CD8-positive, alpha-beta T cell (primary cell): ENCODE measurements at places on chromosomes 13 and 19. TPM values are rescaled to one million over a fixed set of nuclear protein-coding genes. Genes with fewer than 3 reads are reported as not detected.
A peak's percentile ranks its signal among the peaks of the same experiment; 100 is the strongest.

GRCh38 chr13:28282451-28282850 is 144.1 kb downstream of the PAN3 start:
- DNase-seq: no peak

DNA sequence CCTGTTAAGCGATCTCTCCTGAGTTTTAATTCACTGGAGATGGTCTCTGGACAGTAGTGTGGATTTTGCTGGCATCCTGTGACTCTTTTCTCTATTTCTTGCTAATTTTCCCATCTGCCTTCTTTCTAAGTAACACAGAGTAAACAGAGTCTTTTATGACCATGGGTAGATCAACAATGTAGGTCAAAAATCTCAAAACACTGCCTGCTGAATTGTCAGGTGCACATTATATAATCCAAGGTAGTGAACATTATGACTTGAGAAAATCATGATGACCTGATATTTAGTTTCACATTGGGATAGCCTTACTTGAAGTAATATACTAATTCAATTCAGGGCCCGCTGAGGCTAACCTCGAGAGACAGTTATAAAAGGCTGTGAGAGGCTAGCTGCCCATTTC is 180.7 kb downstream of the TDRD3 start:
- no peak for DNase-seq

Gene SIGLEC10
- total RNA-seq: not detected

Gene MAST1
- total RNA-seq: 0.64 TPM

GRCh38 chr13:22855926-22856325 is 324.9 kb upstream of the SGCG start:
- no peak for DNase-seq

DNA sequence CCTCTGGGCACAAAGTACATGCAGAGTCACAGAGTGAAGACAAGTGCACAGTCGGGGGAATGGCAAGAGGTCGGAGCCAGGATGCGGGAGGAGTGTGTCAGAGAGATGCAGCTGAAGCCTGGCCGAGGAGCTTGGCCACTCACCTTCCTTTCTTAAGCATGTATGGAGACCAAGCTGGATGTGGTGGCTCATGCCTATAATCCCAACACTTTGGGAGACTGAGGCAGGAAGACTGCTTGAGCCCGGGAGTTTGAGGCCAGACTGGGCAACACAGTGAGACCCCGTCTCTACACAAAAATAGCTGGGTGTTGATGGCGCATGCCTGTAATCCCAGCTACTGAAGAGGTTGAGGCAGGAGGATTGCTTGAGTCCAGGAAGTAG is 67.0 kb downstream of the LATS2 start:
- DNase-seq: no peak

DNA sequence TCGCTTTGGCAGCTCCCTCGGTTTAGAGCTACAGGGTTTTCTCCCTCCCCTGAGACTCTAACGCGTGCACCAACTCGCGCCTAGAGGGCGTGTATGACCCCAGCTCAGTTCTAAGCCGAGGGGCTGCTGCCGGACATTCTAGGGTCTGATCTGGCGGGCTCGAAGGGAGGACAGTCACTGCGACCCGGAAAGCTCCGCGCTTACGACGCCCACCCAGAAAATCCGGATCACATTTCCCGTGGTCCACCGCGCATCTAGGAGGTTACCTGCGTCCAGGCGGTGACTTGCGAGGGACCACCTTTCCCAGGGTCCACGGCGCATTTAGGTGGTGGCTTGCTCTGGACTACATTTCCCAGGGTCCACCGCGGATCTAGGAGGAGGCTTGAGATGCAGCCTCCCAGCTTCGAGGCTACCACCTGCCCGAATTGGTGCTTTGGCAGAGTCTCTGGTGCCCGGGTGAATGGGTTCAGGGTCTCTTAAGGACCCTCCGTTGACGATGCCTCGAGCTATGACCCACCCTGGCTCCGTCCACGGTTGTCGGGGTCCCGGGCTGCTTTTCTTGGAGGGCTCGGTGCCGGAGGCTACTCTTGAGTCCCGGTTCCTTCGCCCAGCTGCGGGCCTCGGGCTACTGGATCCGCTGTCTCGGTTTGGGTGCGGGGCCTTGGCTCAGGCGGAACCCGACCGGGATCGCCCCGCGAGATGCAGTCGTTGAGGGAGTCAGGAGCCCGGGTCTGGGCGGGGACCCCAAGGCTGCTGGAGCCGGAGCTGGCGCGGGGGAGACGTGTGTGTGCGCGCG is 30.5 kb downstream of the ZNF146 start:
- DNase-seq: no peak

Gene LIPE
- 8.6 TPM for total RNA-seq

DNA sequence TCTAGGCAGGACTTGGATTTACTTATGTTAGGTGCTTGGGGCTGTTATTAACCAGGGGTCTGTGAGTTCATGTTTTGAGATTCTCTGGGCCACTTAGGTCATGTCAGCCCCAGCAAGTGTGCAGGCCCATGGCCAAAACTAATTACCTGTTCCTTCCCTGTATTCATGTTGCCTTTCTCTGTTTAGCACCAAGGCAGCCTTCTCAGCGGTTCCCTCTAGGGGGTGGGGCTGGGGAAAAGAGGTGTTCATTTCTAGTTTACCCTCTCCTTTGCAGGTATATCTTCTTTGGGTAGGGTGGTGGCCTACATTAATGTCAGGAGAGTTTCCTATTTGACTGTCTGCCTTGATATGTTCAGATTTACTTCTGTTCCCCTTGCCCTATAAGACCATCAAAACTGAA is 61.7 kb downstream of the PDS5B start:
- DNase-seq: peak; percentile 10

Gene ZNF433
- total RNA-seq: 1.0 TPM

DNA sequence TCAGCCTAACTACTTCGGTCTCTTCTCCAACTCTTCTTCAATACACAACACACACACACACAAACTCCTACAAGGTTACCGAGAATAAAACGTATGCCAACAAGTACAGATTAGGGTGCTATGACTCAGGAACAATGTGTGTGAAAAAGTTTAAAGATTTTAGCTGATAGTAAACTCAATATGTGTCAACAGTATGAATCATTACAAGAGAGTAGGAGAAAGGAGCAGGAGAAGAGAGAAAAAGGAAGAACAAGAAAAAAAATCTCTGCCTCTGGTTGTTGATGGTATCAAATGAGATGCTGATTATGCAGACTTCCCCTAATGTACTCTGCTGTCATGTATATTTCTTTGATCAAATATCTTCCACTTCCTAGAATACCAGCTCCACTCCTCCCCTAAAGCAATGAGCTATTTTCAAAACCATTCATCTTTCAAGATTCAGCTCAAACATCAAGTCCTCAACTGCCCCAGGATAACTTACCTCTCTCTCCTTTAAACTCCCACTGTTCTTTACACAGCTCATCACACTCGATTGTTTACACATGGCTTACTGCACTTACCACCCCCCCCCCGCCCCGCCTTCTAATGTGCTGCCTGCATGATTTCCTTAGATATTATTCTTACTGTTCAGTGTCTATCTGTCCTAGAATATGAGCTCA is 95.6 kb downstream of the FAM216B start:
- DNase-seq: no peak

Gene PTGER1
- not detected for total RNA-seq
